ENCODE measurements at places on chromosomes 7 and 10. TPM values are rescaled to one million over a fixed set of nuclear protein-coding genes. Genes with fewer than 3 reads are reported as not detected.

The CCDC136 gene
- 5.8 TPM for total RNA-seq

The AGAP5 gene
- total RNA-seq: 2.6 TPM

The CNNM1 gene
- total RNA-seq: under 0.01 TPM

The ASB4 gene
- total RNA-seq: not detected

The MBL2 gene
- total RNA-seq: not detected

The PDLIM1 gene
- total RNA-seq: 53.8 TPM

The CLCN1 gene
- total RNA-seq: not detected

The MCM7 gene
- 92.6 TPM for total RNA-seq

The TMEM139 gene
- total RNA-seq: not detected

The H2BK1 gene
- total RNA-seq: not detected

The TMEM184A gene
- not detected for total RNA-seq

The OR2A42 gene
- total RNA-seq: 0.06 TPM

The LLCFC1 gene
- total RNA-seq: not detected

The FOXI2 gene
- not detected for total RNA-seq

The ETV1 gene
- 42.8 TPM for total RNA-seq

The VENTX gene
- not detected for total RNA-seq

The TRRAP gene
- total RNA-seq: 12.8 TPM

The PAX4 gene
- total RNA-seq: not detected

The PRSS37 gene
- not detected for total RNA-seq

All from aortic smooth muscle cell (primary cell).